GM12892 (cell line): ENCODE measurements at places on chromosomes 2 and 18.
A peak's percentile ranks its signal among the peaks of the same experiment; 100 is the strongest.

DNA sequence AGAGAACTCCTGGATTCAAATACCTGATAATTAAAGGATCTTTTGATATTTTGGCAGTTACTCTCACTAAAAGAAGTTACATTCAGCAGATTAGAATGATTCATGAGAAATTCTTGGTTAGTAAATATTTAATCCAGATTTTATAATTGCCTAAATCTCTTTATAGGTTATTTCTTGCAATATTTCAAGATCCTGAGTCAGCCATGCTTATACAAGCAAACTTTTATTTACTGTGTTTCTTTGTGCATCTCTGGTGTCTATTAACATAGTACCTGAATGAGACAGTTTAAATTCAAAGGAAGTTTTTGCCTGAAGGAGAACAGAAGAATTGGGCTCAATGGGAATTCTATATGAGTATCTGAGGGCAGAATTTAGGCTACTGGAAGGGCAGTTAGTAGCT is 249.3 kb downstream of the ERBB4 start:
- no peak for DNase-seq

GRCh38 chr2:2527148-2527547 is 196.1 kb upstream of the MYT1L start:
- no peak for DNase-seq

DNA sequence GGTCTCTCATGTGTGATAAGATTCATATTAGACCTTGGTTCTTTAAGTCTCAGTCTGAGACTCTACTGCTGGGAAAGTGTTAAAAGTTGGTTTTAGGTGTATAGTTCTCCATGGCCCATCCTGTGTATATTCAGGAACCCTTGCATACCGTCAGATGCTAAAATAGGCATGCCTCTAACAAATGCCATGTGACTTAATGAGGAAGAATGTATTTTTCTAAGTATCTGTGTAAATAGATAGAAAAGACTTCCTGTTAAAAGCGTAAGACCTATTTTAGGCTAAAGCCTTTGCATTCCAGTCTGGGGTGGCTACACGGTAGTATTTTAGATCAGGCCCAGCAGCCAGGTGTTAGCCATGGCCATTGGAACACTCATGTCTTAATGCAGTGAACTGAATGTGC is 73.3 kb downstream of the RHBDD1 start:
- no peak for DNase-seq

DNA sequence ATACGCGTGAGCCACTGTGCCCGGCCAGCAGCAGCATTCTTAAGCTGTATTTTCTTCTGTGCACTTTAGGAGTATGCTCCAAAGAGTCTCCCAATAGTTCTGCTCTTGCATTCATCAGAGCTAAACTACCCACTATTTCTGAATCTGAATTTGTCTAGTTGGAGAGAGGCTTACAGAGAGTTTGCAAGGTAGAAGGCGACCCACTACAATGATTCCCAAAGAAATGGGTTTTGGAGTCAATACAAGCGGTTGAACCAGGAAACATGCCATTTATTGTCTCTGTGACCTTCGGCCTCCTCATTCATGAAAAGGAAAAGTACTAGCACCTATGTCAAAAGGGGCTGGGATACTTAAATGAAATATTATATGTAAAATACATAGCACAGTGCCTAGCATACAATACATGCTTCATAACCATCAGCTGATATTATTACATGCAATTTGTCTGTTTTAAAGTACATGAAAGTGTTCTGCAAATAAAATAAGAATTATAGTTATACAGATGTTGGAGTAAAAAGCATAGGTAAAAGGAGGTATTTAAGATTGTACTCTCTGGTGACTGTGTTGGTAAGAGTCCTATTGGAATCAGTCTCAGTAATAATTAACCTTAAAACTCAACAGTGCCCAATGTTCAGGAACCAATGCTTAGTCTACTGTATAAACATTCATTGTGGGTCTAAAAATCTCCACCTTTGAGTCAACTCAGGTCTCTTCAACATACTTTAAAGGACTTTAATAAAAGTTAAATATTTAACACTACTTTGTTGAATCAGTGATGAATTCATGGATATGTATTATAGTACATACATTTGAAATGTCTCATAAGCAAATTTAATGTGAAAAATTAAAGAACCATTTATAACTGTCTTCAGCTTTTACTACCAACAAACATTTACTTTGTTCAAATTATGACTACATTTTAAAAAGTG is 89.8 kb upstream of the GRB14 start:
- DNase-seq: no peak

GRCh38 chr18:38940863-38941531 is 1375.4 kb upstream of the CELF4 start:
- DNase-seq: peak; percentile 10

- DNase-seq: no peak
These were observed 20.7 kb downstream of the SLC4A3 start for GRCh38 chr2:219648176-219648575.

DNA sequence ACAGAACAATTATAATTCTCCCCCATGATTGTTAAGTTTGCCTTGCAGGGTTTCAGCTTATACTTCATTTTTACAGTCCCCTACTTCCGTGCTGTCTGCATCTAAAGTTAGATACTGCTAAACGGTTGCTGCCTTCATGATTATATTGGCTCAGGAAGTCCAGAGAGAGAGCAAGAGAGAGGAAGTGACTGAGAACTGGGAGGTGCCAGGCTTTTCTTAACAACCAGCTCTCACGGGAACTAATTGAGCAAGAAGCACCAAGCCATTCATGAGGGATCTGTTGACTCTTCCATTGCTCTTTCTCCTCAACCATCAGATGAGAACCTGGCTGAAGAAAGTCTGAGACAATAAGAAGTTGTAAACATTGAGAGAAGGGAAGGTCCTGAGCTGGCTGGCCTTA is 125.5 kb upstream of the SIX2 start:
- no peak for DNase-seq

- DNase-seq: no peak
These were observed 180.0 kb downstream of the INSIG2 start for GRCh38 chr2:118268268-118268667.

GRCh38 chr2:183242937-183243336 is 118.7 kb downstream of the NUP35 start:
- no peak for DNase-seq

- no peak for DNase-seq
These were observed 140.9 kb downstream of the PIEZO2 start for GRCh38 chr18:11008505-11008904.

DNA sequence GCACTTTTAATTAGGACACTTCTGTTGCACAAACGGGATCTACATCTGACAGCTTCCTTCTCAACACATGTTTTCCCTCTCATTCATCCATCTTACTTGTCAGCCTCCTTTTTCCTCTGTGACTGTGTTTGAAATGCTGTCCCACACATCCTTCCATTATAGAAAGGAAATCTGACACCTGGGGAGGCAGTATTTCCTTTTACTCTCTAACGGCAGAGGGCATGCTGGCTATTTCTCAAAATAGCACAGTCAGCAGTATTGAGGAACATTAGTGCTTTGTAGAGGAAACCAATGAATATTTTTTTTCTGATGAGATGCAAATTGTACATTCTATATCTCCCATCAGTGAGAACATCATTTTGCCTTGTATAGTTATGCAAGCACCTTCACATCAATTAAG is 668.7 kb downstream of the SLC4A3 start:
- DNase-seq: no peak

- no peak for DNase-seq
These were observed 87.5 kb downstream of the TMEM131 start for GRCh38 chr2:97908208-97908676.

GRCh38 chr2:82491591-82491990 is 1967.5 kb downstream of the SUCLG1 start:
- DNase-seq: no peak

DNA sequence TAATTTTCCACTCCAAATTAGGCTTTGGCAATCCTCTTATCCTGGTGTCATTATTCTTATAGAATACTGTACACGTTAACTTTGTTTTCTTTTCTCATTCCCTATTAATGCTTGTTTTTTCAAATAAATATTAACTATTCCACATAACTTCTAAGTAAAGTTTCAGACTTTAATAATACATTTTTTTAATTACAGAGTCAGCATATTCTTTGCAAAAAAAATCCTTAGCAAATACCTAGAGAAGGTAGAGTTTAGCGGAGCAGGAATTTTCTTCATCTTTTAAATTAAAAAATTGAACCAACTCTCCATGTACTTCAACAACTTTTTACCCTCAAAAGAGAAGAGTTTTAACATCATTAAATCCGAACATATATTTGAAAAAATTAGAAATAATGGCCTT is 45.2 kb downstream of the RPRM start:
- DNase-seq: no peak

- no peak for DNase-seq
These were observed 258.7 kb downstream of the TTC32 start for GRCh38 chr2:19643117-19643518.

DNA sequence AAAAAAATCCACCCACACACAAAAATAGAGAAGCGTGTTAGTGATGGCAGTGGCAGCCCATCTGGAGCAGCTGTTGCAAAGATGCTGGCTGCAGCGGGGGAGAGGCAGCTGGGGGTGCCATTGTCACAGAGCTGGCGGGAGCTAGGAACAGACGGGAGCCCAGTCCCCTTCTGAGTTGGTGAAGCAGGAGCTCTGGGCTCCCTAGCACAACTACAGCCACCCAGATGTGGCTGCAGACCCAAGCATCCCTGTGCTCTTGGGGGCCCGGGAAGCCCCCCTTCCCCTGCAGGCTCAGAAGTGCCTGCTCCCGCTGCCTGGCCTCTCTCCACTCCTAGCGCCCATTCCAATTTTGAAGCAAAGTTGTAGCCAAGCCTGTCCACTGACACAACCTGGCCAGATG is 366.6 kb upstream of the MC4R start:
- no peak for DNase-seq

DNA sequence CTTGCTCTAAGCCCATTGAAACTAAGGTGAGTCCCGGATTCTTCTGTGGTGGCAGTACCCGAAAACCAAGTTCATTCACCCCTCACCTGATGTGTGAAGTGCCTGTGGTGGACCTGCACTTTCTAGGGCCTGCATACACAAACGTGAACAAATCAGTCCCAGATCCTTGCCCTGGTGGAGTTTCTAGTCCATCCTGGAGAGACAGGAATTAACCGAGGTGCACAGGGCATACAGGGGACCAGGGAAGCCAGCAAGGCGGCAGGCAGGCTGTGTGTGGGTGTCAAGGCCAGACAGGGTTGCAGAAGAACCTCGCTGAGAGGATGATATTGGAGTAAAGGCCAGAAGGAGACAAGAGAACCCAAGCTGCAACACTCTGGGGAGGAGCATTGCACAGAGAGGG is 106.1 kb downstream of the SMIM21 start:
- no peak for DNase-seq

- DNase-seq: no peak
These were observed 58.5 kb downstream of the SMAD7 start for GRCh38 chr18:48892146-48892855.

DNA sequence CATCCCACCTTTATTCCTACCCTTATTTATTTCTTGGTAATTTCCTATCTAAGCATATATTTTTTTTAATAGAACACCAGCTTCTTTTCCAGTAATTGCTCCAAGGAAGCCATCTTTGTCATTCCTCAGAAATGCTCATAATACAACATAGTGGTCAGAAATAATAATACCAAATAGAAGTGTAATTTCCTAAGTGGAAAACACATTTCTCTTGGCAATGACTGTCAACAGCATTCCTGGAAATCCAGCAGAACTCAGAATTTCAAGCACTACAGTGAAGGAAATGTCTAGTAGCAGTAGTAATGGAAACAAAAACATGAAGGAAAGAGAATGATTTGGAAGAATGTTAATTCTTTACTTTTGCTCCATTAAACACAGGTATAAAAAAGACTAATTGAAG is 56.6 kb downstream of the GDF7 start:
- DNase-seq: no peak

GRCh38 chr2:216292475-216292874 is 79.8 kb downstream of the MARCHF4 start:
- no peak for DNase-seq

DNA sequence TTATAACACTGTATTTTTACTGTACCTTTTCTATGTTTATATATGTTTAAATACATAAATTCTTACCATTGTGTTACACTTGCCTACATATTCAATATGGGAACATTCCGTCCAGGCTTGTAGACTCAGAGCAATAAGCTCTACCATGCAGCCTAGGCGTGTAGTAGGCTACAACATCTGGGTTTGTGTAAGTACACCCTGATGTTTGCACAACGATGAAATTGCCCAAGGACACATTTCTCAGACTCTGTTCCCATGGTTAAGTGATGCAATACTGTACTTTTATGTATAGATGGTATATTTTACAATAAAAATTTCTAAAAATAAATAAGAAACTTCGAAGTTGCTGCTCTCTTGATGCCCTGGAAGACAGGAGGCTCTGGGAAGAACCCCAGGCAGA is 38.4 kb downstream of the YPEL5 start:
- no peak for DNase-seq

DNA sequence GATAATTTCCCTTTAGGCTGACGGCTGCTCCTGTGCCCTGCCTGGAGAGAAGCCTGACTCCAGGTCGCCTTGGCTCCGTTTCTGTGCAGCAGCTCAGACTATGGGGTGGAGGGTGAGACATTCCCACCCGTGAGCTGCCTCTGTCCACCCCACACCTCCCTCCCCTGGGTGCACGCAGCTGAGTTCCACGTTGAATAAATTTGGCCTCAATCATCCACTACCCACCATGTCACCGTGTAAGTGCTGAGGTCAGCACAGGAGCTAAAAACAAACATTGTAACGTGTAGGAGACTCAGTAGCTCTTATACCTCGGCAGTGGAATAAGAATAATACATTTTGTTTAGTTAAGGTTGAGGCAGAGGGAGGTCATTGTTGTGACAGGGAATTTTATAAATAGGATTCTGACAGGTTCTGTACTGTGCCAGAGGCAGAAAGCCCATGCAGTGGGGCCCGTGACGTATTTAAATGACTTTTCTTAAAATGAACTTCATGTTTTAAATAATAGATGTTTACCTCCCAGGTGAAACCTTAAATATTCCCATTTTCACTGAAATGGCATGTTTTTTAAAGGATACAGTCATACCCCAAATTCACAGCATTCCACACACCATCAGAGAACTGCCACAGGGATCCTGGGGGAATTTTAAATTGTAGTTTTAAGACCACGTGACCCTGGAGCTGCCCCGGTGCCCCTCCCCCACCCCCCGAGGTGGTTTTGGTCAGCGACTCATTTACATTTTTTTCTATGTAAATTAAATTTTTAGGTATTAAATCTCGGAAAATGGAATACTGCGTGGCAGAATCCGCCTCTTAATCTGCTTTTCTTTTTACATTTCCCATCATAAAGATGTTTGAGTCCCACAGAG is 50.2 kb downstream of the NFATC1 start:
- DNase-seq: no peak

DNA sequence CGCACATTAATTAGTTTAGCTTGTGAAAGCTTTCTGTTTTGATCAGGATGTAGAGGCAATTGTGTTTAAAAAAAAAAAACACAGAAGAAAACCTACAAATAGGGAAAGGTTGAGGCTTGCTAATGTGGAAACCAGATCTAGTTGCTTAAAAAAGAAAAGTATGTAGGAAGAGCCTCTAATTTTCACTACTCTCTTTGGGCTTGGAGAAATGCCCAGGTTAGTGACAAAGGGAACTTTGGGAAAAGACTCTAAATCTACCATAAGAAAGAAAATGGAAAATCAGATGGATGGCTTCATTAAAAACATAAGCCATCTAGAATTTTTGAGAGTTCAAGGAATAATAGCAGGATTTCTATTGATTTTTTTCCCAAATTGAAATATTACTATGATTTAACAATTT is 47.3 kb upstream of the SLC38A11 start:
- DNase-seq: no peak
